Non-pigmented ciliary epithelial cell (primary cell): ENCODE measurements at places on chromosomes 5 and 9.
A peak's percentile ranks its signal among the peaks of the same experiment; 100 is the strongest.

DNA sequence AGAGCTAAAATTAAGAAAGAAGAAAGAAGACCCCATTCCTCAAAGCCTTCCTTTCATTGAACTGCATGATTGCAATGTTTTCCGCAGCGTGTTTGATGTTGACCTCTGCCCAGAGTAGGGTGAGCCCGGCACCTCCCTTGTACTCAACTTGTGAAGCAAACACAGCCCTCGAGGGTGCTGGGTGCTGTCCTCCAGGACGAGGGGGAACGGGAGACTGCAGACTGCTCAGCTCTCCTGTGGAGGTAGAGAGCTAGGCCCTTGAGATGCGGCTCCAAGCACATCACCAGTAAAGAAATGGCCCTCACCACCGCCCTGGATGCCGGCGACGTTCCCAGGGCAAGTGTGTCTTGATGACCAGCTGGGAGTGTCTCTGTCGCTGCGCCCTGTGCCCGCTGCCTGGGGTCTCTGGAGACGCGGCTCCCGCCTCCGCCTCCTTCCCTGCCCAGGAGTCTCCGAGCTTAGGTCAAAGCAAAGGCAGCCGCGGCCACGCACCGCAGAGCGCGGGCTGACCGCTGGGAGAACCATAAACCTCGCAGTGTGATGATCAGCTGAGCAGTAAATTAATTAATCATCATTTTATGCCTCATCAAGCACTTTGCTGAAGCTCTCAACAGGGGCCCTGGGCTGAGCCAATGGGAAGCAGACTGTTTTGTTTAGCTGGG is 108.7 kb downstream of the IRX2 start:
- no peak for DNase-seq

- DNase-seq: no peak
Measured at GRCh38 chr5:122454541-122454940, 142.5 kb downstream of the SNCAIP start.

GRCh38 chr5:27969157-27969556 is 930.8 kb upstream of the CDH9 start:
- DNase-seq: no peak

DNA sequence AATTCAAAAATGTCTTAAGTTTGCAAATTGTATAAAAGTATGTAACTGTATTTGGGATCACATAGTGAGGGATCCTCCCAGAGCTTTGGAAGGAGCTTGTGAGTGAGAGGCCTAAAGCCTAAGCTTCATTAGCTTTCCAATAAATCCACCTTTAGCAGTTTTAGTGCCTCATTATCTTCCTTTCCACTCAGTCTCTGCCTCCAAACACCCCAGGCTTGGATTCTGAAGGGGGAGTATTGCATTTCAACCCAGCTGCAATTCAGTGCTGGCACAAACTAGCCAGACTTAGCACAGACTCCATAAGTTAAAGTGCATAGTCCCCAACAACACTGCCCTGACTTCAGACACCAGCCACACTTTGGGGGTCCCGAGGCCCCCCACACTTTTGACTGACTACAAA is 113.5 kb downstream of the SMARCA2 start:
- no peak for DNase-seq

GRCh38 chr9:89483592-89484474 is 14.1 kb downstream of the SEMA4D start:
- DNase-seq: no peak

DNA sequence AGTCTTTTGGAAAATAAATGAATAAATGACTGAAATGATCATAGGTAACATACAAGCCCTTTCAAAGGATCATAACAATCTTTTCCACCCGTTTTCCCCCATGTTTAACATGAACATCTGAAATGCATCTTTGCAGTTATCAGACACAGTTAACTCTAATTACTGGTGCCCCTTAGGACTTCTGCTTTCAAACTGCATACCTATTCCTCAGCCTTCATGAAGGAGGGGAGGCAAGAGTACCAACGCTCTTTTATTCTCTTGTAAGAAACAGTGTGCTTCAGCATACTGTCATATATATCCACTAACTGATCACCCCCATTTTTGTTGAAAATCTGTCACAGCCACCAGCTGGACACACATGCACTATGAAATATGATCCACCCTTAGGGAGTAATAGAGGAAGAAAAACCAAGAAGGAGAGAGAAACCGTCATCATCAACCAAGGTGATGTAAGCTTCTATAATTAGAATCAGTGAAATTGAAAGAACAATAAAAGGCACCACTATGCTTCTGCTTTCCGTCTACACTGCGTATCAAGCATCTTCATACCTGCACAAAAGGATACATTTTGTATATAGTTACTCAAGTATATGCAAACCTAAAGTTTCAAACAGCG is 98.7 kb downstream of the RAPGEF6 start:
- peak; percentile 24 for DNase-seq

GRCh38 chr9:38670542-38671371 is 49.2 kb downstream of the FAM240B start:
- DNase-seq: no peak

DNA sequence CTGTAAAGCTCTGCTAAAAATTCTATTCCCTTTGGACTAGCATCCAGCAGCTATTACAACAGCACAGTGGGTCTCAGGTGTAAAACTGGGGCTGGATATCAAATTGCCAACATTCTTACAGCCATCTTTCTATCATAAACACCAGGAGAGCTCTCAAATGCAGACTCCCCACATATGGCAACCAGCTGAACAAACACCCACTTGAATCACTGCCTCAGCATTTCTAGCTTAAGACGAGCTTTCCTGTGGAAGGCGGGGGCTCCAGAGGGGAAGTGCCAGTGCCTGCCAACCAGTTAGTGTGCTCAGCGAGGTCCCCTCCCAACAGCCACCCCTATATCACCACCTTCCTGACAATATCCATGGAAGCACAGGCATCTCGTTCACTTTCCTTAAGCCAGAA is 62.2 kb downstream of the IPPK start:
- peak; percentile 42 for DNase-seq

GRCh38 chr5:154801083-154801482 is 45.9 kb downstream of the LARP1 start:
- peak; percentile 55 for DNase-seq

GRCh38 chr5:67377631-67378030 is 181.0 kb upstream of the CD180 start:
- no peak for DNase-seq

DNA sequence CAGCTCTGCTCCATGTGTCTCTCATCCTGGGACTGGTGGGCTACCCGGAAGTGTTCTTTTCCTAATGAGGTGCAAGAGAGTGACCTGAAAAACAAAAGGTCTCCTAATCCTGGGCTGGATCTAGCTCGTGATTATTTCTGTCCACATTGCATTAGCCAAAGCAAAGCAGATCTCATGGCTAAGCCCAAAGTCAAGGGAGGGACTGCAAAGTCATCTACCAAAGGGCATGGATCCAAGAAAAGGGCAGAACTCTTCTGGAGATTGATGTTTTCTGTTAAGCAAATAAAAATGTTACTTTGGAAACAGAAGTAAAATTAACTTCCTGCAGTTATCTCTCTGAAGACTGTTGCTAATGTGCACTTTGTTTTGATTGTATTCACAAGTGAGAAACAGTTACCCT is 225.2 kb downstream of the CFAP90 start:
- no peak for DNase-seq

- no peak for DNase-seq
Measured at GRCh38 chr5:151148583-151148982, 9.0 kb downstream of the ANXA6 start.

- DNase-seq: no peak
Measured at GRCh38 chr5:140040358-140040757, 2.7 kb downstream of the NRG2 start.

GRCh38 chr5:1765141-1765879 is 34.3 kb downstream of the MRPL36 start:
- DNase-seq: no peak

- DNase-seq: no peak
Measured at GRCh38 chr5:38752012-38752536, 93.7 kb upstream of the OSMR start.

GRCh38 chr9:113998525-113999255 is 79.4 kb downstream of the AMBP start:
- DNase-seq: no peak

- no peak for DNase-seq
Measured at GRCh38 chr9:12874395-12874794, 99.6 kb downstream of the LURAP1L start.

DNA sequence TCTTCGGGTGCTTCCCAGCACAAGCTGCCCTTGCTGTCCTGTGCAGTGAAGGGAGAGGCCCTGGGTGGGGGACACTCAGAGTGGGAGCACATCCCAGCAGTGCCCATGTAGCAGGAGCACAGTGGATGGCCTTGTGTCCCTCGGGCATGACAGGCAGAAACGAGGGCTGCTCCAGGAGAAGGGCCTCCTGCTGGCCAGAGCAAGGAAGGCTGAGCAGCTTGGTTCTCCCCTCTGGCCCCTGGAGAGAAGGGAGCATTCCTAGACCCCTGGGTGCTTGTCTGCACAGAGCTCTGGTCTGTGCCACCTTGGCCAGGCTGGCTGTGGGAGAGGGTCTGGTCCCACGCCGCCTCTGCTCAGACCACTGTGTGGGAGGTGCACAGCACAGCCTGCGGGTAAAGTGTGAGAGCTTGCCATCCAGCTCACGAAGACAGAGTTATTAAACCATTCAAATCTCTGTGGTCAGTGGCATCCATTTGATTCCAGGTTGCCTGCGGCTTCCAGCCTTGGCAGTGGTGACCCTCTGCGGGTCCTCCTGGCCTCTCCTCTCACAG is 18.3 kb downstream of the FBXW5 start:
- no peak for DNase-seq

DNA sequence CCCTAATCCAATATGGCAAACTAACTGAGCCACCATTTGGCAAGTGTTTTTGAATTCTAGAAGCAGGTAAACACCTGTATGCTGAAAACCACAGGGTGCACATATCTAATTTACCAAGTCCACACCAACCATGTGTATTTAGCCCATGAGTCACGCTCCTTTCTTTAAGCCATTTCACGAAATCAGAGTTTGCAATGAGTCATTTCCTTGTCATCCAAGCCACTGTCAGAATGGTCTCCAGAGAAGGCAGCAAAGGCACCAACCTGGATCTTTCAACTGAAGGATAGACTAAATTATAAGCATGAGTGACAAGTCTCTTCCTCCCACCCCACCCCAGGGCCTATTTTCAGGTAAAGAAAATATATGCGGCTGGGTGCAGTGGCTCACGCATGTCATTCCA is 110.0 kb downstream of the PAX5 start:
- peak; percentile 70 for DNase-seq

DNA sequence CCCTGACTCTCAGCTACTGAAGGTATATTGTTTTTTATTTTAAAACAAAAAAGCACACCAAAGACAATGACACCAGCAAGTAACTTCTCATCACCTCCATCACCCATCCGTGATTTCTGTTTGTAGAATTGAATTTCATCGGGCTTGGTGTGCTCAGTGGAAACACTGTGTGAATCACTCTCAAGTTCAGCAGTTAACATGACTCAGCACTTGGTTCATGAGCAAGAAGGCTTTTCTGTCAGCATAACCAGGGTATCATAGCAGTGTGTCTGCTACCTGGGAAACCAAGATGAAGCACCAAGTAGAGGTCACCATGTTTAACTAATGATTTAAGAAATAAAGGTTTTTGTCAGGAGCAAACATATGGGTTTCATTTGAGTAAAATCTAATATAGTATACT is 123.7 kb downstream of the INSYN2B start:
- DNase-seq: peak; percentile 84

GRCh38 chr9:113807173-113808061 is 68.7 kb upstream of the ZNF618 start:
- no peak for DNase-seq

GRCh38 chr5:136529081-136529480 is 163.7 kb upstream of the TRPC7 start:
- DNase-seq: no peak

- no peak for DNase-seq
Measured at GRCh38 chr9:120996409-120996808, 53.7 kb downstream of the C5 start.

GRCh38 chr9:20692554-20692953 is 8.5 kb downstream of the FOCAD start:
- DNase-seq: peak; percentile 26

DNA sequence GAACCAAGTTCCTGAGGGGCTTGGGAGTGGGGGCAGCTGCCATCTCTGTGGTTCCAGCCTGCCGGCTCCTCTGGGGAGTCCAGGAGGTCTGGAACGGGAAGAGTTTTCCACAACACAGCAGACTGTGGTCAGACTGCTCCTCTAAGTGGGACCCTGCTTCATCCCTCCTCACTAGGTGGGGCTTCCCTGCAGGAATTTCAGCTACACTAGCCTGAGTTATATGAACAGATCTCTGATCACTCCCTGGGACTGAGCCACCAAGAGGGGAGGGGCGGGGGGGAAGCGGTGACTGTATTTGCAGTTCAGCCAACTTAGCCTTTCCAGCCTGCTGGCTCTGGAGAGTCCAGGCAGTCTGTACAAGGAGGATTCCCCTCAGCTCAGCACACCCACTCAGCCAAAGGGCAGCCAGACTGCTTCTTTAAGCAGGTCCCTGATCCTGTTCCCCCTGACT is 19.4 kb downstream of the DTWD2 start:
- no peak for DNase-seq

DNA sequence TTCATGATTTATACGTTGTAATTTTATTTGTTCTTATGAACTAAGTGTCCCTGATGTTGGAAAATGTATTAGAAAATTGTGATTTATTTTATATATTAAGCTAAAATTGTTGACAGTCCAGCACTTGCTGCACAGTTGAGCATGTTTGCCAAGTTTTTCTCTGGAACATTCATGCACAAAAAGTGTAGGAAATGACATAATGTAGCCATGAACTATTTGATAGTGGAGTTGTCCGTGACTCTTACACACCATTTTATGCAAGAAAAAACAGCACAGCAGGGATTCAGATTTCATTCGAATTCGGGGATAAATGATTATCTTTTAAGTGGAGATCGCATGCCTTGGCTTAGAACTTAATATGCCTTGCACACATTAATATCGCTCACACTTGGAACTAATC is 708.6 kb upstream of the WWC1 start:
- peak; percentile 15 for DNase-seq

DNA sequence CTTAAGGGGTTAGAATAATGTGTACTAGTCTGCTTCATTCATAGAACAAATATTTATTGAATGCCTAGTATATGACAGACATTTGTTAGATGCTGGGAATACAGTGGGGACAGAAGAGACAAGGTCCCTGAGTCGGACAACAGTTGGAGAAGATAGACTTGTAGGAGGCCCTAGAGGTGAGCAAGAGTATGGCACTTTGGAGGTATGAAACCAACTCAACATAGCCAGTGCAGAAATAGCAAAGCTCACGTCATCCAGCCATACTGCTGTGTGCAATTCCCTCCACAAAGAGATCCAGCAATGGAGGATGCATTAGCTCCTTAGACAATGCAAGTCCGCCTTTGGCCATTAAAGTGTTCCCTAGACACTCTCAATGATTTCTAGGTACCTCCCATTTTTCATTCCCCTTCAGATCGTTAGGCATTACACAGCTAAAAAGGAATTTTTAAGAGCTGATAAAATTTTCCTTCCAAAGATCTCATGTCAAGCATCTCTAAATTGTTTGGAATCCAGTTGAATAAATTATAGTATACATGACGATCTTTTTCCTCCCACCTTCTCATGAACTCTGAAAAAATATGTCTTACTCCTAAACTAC is 1949.6 kb upstream of the WWC1 start:
- DNase-seq: no peak

GRCh38 chr9:76652894-76653293 is 111.3 kb upstream of the PCA3 start:
- no peak for DNase-seq

- no peak for DNase-seq
Measured at GRCh38 chr9:20286969-20287368, 335.3 kb downstream of the MLLT3 start.

GRCh38 chr5:127014573-127014972 is 15.8 kb downstream of the MARCHF3 start:
- no peak for DNase-seq

- DNase-seq: no peak
Measured at GRCh38 chr5:76831110-76831452, 12.3 kb downstream of the F2RL1 start.
